Upper lobe of left lung (tissue), 6 donors: ENCODE measurements at places on chromosomes 5 and 9.
A peak's percentile ranks its signal among the peaks of the same experiment; 100 is the strongest.

DNA sequence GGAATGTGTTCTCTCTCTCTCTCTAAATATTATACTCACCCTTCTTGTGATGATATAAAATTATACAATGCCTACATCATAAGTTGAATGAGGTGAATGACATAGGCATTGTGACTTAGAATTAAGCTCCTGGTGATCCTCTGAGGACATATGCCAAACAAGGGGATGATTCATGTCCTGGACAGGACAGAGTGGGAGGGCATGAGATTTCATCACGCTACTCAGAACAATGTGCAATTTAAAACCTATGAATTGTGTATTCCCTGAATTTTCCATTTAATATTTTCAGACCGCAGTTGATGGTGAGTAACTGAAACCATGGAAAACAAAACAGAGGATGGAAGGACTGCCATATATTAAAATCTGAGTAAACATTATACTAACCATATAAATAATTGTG lies 782.2 kb upstream of the NUDT12 start:
- no peak for DNase-seq

DNA sequence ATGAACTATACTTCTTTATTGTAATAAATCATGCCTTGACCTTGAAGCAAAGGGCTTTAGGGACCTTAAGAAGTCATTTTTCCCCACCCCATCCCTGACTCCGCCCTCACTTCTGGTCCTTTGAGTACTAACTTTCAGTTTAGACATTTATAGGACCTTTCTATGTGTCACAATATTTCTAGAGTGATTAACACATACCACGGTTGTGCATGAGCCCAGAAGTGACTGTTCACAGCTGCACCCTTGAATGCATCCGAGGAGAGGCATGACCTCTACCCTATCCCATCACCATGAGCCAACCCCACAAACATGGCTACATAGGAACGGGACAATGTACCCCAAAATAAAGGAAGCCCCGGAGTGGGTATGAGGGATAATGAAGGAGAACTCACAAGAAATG lies 160.3 kb downstream of the HSD17B3 start:
- no peak for DNase-seq

GRCh38 chr9:14846871-14847311 lies 63.3 kb downstream of the FREM1 start:
- DNase-seq, result peak; percentile 29

DNA sequence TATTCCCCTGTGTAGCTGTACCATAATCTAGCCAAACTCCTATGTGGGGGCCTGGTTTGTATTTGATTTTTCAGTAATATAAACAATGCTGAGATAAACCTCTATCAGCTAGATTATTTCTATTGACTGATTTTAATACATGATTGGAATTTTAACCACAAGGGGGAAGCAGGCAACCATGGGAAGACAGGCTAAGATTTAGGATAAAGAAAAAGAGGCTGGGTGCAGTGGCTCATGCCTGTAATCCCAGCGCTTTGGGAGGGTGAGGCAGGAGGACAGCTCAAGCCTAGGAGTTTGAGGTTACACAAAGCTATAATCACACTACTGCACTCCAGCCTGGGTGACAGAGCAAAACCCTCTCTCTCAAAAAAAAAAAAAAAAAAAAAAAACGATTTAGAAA lies 18.1 kb upstream of the GPX3 start:
- DNase-seq, result no peak

DNA sequence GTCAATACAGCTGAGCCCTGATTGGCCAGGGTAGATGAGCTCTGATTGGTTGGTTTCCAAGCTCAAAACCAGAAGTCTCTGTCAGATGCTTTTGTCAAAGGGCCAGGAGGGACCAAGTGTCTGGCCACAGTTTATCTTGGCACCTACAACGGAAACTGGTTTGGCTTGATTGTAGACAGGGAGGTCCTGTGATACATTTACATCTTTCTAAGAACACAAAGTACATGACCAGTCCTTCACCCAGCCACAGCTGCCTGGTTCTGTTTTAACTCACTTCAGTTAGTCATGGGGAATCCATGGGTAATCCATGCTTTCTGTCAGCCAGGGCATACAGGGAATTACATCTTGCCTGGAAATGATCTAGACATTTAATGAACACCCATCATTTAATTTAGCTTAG lies 171.2 kb downstream of the SLC12A2 start:
- DNase-seq, result no peak

GRCh38 chr9:120926397-120926928 lies at the start of gene TRAF1:
TRAF1 (minus strand) TSS chr9:120926796; CDS start chr9:120926075, 721 bp downstream.
- DNase-seq, result no peak

DNA sequence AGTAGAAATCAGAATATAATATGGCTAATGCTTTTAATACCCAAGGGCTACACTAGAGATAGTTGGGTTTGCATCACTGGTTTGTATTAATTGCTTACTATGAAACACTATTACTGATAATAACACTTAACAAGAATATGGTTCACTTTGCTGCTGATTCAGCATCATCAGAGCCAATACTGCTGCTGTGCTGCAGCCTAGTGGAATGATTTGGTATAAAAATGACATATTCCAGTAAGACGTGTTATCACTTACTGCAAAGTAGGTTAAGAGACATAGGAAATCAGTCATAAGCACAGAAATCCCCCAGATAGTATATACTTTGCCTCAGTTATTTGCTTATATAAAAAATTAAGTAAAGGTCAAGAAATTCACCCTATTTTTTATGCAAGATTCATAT lies 2.8 kb downstream of the CDH10 start:
- DNase-seq, result no peak

DNA sequence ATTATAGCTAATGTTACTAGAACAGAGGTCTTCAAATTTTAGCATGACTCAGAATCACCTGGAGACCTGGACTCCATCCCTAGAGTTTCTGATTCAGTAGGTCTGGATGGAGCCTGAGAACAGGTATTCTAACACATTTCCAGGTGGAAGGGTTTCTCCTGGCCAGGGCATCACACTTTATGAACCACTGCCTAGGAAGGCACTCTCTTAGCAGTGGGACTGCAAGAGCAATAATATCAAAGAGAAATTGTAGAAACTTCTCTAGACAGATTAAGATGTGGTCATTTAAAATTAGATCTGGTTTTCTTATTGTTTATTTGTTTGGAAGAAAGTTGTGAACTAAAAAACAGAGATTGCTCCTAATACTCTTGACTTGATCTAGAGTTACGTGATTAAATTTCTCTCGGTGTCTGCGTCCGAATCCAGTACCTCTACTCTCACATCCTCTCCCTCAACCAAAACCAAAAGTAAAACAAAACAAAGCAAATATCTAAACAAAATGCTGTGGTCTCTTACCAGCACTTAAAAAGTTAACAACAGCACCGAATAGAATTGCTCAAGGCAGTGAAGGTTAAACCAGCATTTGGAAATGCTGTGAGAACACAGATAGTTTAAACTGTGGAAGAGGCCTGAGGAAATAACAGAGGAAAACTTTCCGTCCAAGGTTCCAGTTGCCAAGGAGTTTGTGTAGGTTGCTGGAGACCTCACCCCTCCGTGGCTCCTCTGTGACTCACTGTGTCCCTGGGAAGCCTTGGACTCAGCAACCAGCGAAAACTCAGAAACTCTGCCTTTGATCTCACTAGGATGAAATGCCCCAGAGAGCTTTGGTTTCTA lies 193.4 kb downstream of the ARRDC3 start:
- DNase-seq, result no peak

- DNase-seq, result peak; percentile 42
Observed at GRCh38 chr5:170426786-170427185, 37.6 kb upstream of the KCNMB1 start.

DNA sequence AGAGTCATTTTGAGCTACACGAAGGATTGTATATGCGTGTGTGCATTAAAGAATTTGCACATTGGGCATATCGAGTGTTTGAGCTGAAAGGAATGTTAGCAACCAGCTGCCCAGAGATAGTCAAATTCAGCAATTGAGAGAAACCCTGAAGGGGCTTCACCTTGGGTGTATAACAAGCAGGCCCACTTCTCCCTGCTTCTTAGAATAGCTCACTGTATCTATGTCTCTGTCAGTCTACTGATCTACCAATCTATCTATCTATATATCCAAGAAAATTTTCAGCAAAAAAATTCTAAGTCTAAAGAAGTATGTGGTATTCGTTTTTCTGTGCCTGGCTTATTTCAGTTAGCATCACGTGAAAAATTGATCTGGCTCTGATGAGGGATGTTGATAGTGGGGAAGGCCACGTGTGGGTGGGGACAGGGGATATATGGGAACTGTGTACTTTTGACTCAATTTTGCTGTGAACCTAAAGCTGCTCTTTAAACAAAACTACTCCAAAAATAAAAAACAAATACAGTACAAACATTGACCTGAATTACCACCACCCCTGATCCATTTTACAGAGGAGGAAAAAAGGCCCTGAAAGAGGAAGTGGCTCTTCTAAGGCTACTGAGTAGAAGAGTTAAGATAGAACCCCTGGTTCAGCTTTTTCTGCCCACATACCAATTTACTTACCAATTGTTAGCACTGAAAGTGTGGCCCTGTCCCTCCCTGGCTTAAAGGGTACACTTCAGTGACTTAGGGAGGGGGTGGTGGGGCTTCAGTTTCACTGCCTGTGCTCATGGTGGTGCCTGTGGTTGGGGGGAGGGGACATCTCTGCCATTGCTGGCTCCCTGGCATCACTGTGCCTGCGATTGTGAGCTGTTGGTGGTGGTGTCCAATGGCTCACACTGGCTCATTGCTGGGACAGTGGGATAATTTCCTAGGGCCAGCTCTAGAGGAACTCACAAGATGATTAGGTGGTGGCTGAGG lies 141.8 kb downstream of the DOCK2 start:
- no peak for DNase-seq

DNA sequence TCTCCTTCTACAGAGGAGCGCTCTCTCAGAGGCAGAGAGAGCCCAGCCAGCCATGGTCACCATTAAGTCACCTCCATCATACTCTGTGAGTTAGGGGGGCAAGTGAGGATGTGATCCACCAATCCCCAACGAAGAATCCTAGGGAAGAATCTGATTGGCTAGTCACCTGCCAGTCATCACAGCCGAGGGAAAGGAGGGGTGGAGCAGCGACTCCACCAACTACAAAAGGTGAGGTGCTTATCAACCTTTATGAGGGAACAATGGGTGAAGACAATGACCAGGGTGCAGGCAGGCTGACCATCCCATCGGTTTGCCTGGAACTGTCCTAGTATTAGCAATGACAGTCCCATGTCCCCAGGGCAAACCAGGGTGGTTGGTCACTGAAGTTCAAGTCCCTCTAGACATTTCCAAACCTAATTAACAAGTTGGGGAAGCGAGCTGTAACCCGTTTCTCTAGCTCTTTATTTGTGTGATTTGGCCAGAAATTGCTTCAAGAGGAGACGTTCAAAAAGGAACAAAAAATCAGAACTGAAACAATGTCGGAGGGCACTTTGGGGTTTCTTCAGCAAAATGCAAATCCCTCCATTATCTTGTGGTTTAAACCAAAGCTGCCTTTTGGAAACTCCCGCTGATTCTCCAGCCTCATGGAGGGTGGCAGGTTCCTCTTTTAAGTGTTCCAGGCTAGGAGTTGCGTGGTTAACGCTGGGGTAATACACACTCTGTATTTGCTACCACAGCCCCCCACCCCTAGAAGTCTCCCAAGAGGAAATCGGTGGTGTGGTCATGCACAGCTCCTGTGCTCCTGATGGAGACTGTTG lies 18.8 kb upstream of the FCN1 start:
- no peak for DNase-seq

- DNase-seq, result peak; percentile 46
Observed at GRCh38 chr5:145936401-145937131, at the start of gene SH3RF2. SH3RF2 (plus strand) TSS chr5:145936578; CDS start chr5:145937929, 1,351 bp downstream.

GRCh38 chr9:87479801-87480201 lies 17.9 kb upstream of the DAPK1 start:
- DNase-seq, result peak; percentile 77

DNA sequence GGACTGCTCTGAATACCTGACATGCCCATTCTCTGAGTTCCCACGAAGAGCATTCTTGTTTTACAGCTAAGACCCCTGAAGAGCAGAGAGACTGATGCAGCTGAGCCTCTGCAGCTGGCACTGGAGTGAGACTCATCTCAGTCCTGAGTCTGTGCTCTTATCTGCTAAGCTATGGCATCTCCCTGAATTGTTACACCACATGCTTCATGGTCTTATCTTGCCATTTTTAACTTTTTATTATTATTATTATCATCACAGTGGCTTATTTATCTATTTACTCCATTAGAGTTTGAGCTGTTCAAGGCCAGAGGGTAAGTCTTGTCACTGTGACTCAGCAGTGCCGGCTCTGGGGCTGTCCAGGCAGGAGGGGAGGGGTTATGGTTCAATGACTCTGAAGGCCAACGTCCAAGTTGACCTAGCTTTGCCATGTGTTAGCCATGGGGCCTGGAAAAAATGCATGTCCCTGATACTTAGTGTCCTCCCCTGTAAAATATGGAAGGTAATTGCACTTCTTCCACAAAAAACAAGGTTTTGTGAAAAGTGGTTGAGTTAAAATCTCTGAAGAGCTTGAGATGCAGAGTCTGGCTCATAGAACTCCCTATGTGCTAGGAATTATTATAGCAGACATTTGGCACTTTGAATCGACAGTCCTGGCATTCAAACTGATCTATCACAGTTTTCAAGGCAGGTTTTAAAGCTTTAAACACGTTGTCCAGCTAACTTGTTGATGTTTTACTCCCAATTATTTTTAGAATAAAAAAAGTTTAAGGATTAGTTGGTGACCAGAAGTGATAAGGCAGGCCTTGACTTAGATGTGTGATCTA lies 94.6 kb downstream of the ALDH1A1 start:
- no peak for DNase-seq

DNA sequence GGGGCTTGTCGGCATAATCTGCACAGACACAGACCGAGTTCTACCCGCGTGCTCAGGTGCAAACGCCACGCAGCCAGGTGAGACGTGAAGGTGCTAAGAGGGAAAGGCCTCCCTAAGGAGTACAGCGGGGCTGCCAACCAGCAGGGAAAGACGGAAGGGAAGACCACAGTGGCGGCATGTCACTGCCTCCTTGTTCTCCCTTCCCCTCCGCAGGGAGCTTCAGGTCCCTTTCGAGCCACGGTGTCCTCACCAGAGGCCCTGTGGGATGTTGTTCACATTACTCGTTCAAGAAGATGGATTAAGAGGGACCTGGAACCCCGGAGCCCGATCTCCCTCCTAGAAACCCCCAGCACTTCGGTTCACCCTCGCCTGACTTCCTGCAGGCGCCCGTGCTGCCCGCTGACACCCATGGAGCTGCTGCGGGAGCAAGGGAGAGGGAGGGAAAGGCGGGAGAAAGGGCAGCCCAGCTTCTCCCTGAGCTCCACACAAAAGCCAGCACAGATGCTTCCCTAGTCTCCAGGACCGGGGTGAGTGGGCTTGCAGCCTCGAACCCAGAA lies 686 bp downstream of the BRD9 start:
- DNase-seq, result no peak
